ENCODE measurements at places on chromosomes 7 and 10.
A peak's percentile ranks its signal among the peaks of the same experiment; 100 is the strongest.

DNA sequence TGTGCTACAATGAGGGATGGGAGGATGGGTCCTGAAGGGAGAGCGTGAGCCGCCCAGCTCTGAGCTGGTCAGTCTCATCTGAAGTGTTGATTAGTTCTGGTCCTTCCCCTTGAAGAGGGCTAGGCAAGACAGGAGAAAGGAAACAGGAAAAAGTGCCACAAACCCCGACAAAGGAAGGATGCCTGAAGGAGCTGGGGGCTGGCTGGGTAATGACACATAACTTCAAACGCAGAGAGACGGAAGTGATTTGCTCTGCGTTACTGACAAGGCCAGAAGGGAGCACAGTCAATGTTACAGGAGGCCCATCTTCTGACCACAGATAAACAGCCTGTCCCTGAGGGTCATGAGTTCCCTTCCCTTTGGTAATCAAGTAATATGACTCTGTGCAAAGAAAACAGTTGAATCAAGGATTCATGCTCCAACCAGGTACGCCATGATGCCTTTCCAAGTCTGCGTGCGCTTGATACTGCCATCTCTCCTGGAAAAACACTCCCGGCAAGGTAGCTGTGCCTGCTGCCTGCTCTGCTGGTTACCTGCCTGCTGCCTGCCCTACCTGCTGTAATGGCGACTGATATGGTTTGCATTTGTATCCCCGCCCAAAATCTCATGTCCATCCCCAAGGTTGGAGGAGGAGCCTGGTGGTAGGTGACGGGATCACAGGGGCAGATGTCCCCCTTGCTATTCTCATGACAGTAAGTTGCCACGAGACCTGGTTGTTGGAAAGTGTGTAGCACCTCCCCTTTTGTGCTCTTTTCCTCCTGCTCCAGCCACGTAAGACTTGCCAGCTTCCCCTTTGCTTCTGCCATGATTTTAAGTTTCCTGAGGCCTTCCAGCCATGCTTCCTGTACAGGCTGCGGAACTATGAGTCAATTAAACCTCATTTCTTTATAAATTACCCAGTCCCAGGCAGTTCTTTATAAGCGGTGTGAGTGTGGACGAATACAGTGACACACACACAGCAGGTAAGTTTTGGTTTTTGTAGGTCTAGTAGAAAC is 57.9 kb downstream of the GRB10 start:
- no peak for DNase-seq

DNA sequence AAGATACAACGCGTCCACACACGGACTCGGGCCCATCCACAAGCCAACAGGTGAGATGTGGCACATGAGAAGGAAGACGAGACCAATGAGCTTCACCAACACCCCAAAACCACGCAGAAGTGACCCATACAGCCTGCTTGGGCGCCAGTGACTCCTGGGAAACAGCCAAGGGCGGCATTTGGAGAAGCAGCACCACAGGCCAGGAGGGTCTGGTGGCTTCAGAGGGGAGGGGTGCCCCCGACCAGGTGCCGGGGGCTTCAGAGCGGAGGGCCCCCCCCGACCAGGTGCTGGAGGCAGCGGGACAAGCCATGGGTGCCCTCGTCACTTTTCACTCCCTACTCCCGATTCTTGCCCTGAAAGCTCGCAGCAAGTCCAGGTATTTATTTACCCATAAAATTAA is 140.1 kb downstream of the DIP2C start:
- DNase-seq, result no peak

GRCh38 chr10:98694883-98695282 is 248.1 kb upstream of the HPS1 start:
- no peak for DNase-seq

DNA sequence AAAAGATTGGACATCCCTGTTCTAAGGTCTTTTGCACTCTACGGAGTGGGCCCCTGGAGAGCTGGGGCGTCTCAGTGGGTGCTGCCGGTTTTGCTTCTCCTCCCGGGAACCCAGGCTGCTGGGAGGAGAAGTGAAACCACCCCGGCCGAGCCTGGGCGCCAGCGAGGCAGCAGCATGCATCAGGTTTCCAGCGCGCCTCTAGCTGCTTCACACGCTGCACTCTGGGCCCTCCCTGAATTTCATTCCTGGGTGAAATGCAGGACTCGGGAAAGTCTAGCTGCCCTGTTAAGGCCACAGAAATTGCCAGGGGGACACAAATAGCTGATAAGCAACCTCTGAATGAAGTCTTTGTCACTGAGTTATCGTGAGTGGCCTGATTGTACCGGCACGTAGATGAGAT is 127.4 kb downstream of the TRRAP start:
- DNase-seq, result no peak

- DNase-seq, result no peak
Observed at GRCh38 chr10:30959836-30960210, 71.8 kb downstream of the ZNF438 start.

GRCh38 chr7:98641646-98642500 is 24.8 kb downstream of the NPTX2 start:
- DNase-seq, result no peak

GRCh38 chr7:99004216-99004615 is 125.9 kb downstream of the TRRAP start:
- no peak for DNase-seq

GRCh38 chr7:118040562-118040961 is 143.4 kb upstream of the LSM8 start:
- no peak for DNase-seq

GRCh38 chr7:43646603-43647338 is 63.9 kb downstream of the STK17A start:
- DNase-seq, result no peak

DNA sequence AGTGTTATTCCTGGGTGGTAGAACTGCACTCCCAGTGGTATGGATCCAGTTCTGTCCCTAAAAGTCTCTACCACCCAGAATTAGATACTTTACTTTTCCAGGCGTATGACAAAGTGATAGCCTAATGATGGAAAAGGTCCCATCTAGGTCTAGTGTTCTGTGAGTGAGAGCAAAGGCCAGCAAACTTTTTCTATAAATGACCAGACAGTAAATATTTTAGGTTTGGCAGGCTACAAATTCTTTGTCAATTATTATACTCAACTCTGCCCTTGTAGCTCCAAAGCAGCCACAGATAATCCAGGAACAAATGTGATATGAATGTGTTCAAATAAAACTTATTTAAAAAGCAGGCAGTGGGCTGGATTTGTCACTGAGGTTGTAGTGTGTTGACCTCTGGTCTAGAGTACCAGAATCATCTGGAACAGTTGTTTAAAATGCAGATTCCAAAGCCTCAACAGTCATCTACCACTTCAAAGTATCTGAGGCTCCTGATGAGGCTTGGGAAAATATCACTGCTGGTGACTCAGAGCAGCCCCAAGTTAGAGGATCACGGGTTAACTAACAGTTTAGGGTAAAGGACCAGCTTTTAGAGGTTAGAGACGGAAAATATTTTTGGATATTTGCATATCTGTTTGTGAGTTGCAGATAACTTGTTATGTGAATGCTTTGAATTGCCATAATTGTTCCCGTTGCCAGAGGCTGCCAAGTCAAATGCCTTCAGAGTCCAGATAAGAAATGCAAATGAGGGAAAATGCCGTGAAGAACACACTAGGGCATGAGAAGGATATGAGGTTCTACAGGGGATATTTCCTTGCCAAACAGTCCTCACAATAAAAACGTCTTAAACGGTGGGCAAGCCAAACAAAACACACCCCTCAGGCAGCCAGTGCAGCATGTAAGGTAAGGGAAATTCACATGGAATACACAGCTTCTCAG is 19.4 kb downstream of the NRAP start:
- no peak for DNase-seq

GRCh38 chr10:48742891-48743860 is 58.5 kb downstream of the WDFY4 start:
- DNase-seq, result no peak

GRCh38 chr10:49138361-49138891 is 4.6 kb upstream of the FAM170B start:
- DNase-seq, result no peak

GRCh38 chr10:64156166-64156565 is 635.0 kb downstream of the REEP3 start:
- no peak for DNase-seq

GRCh38 chr7:15303357-15303756 is 258.5 kb downstream of the AGMO start:
- no peak for DNase-seq

- peak; percentile 54 for DNase-seq
Observed at GRCh38 chr10:4013651-4014121, 228.7 kb upstream of the KLF6 start.

DNA sequence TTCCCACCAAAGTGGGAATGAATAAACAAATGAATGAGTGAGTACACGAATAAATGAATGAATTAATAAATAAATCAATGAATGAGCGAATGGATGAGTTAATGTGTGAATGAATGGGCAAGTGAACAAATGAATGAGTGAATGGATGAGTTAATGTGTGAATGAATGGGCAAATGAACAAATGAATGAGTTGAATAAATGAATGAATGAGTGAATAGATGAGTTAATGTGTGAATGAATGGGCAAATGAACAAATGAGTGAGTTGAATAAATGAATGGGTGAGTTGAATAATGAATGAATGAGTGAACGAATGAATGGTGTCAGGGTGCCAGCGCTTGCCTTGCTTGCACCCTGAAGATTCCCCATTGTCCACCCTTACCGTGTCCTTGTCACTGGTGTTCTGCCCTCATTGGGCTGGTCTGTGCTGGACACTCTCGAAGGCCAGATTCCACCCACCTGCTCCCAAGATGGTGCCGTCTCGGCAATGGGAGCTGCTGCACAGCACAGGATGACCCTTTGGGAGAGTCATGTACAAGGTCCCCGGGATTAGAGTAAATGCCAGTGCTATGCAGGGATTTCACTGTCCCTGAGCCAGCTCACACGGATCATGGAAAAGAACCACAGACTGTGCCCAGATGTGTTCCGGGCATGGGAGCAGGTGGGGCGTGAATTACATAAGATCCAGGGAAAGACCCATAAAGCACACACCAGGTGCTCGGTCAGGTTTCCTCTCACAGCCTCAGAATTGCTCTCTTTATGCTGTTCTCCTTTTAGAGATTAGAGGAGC is 83.2 kb downstream of the CAMK1D start:
- no peak for DNase-seq

DNA sequence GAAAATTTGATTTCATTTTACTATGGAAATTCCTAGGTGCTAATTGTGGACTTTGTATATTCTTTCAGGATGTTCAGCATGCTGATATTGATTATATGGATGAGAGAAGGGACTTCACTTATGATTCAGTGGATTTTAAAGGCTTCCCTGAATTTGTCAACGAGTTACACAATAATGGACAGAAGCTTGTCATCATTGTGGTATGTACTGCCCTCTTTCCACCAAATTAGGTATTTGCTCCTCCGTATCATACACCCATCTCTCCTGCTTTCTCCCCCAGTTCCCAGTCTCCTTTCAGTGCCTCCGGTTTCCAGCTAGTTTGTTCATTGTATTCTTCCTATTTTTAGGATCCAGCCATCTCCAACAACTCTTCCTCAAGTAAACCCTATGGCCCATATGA is 34.6 kb downstream of the MGAM start:
- DNase-seq, result no peak

- DNase-seq, result no peak
Observed at GRCh38 chr7:138934861-138935260, 46.3 kb downstream of the KIAA1549 start.

DNA sequence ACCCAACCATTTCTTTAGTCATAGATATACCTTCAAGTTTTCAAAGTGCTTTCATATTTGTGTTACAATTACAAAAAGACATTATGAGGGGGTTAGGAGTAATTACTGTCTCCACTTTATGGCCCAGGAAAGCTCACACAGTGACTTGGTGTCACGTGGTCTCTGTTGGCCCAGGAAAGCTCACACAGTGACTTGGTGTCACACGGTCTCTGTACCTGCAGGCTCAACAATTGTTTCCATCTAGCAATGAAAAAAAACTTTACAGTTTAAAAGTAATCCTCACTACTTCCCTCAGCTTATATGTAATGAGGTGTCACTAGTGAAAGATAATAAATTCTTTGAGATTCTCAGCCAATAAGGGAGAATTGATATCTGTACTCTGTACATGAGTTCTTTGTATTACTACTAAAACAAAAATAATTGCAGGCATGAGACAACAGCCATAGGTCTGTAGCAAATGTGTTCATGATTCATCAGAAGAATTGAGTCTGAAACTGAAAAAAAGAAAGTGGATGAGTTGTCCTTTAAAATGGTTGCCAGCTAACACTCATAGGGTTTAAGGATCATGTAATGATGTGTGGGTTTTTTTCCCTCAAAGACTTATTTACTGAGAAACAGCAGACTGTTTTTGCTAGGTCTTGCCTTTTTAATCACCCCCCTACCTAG is 10.9 kb downstream of the OGDH start:
- DNase-seq, result peak; percentile 85

DNA sequence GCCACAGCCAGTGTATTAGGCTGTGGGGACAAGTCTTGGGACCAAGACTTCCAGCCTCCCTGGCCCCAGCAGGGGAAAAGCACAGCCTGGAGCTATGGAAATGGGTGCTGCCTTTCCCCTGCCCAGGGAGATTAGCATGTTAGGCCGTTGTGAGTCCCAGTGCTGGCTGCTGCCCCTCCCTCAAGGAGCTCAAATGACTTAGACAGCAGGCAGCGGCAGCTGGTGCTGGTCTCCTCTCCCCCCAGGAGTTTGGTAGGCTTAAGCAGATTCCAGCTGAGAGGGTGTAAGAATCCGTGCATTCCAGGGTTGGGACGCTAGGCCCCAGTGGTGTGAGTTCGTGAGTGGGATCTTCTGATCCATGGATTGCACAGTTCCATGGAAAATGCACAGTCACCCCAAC is 301.5 kb upstream of the PHF14 start:
- DNase-seq, result no peak

DNA sequence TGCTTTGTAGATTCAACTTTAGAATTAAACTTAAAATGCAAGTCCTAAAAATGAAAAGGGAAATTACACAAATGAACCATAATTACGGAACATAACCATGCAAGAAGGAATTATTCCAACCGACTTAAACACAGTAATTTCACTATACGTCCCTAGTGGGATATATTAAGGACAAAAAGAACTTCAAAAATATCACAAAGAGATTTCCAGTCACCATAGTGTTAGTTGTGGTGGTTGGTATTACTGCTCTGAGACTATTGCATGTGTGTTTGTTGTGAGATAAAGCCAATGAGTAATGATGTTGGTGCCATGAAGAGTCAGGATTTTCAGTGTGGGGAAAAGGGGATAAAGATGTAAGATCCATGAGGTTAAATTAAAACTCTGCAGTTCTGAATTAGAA is 49.6 kb downstream of the KCNH2 start:
- DNase-seq, result no peak

GRCh38 chr10:16521311-16522016 is at the start of gene C1QL3:
TSS of gene C1QL3 (minus strand) at chr10:16521879. CDS start at chr10:16521065, 814 bp downstream.
- DNase-seq, result peak; percentile 32

DNA sequence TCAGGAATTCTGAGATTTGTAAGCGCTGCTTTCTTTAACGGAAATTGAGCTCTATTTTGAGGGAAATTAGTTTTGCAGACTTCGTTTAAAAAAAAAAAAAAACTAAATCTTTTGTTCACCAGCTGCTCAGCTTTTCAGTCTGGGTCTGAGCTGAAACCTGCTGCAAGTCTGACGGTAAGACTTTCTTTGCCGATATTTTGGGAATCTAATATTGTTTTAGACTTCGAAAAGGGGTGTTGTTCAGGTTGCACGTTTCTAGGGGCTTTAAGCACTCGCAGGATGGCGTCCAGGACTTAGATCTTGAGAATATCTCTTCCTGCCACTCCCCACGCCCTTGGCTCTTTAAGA is 1.8 kb upstream of the MEOX2 start:
- DNase-seq, result no peak
